ENCODE measurements at places on chromosomes 1 and 21.

- DNase-seq, result no peak
Measured at GRCh38 chr1:160429702-160430535, 29.6 kb downstream of the VANGL2 start.

DNA sequence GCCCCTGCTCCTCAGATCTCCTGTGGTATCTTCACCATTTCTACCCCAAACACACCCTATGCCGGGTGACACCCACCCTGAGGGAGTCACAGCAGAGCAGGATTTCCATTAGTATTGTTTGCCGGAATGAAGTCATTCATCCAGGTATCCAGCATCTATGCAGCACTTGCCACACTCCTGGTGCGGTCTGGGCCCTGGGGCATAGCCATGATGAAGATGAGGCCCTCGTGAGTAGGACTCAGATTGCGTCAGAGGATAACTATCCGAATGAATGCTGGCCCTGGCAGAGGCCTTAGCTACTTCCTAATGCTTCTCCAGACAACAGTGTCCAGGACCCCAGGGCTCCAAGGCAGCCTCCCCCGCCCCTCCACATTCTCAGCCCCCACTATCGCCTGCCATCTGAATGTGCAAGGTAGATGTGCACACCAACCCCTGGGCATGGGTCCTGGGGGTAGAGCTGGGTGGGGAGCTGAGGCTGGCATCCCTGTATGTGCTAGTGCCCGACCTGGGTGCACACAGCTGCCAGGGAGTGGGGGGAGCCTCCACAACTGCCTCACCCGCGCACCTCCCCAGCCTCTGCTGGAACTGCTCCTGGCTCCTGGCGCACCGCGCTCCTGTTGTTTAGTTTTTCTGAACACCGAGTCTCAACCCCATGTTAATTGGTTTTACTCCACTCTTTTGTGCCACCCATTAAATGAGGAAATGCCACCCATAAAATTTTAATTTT, 25.5 kb upstream of the ZC3H12A start:
- no peak for DNase-seq

DNA sequence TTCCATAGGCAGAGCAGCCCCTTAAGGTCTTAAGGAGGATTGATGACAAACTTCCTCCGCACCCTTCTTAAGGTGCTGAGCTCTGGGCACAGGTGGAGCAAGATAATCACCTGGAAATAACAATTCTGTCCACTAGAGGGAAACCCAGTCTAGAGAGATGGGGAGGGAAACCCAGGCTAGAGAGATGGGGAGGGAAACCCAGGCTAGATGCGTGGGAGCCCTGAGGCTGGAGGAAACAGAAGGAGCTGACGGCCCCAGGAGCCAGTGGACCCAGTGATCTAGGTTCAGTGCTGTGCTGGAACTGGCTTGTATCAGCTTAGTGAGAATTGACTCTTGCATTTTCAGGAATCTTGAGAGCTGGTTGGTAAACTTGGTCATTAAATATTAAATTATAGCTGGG, 17.8 kb upstream of the MYCL start:
- peak; percentile 9 for DNase-seq

- no peak for DNase-seq
Measured at GRCh38 chr1:168673974-168674683, 54.9 kb downstream of the DPT start.

GRCh38 chr1:4933232-4933631, 278.8 kb downstream of the AJAP1 start:
- DNase-seq, result no peak

- no peak for DNase-seq
Measured at GRCh38 chr1:19432943-19433718, 52.2 kb downstream of the CAPZB start.
